ENCODE measurements at places on chromosomes 2 and 18. TPM values are rescaled to one million over a fixed set of nuclear protein-coding genes. Genes with fewer than 3 reads are reported as not detected.

GRCh38 chr18:59697236-59697932 lies at the start of gene CCBE1:
Gene CCBE1, minus strand, starts transcription at chr18:59697423.
- peak; percentile 92 for DNase-seq

DNA sequence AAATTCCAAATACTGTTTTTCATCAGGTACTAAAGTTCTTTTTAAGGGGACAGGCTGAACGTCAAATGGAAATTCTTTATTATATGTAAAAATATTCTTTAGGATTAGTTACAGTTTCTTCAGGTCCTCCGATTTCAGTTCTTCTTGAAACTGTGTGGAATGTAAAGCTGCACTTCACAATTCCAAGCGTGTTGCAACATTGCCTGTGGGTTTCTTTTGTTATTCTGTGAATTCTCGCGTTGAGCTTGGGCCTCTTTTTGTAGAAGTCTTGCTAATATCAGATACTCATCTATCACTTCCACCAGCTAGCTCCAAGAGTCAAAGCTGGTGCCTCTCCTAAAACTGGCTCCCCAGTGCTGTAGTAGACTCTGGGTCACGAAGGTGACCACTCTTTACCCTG lies 642.6 kb downstream of the METTL4 start:
- no peak for DNase-seq

SNTG2 gene
- 5.6 TPM for total RNA-seq

CABYR gene
- 3.1 TPM for total RNA-seq

NPC1 gene
- 59.3 TPM for total RNA-seq

DNA sequence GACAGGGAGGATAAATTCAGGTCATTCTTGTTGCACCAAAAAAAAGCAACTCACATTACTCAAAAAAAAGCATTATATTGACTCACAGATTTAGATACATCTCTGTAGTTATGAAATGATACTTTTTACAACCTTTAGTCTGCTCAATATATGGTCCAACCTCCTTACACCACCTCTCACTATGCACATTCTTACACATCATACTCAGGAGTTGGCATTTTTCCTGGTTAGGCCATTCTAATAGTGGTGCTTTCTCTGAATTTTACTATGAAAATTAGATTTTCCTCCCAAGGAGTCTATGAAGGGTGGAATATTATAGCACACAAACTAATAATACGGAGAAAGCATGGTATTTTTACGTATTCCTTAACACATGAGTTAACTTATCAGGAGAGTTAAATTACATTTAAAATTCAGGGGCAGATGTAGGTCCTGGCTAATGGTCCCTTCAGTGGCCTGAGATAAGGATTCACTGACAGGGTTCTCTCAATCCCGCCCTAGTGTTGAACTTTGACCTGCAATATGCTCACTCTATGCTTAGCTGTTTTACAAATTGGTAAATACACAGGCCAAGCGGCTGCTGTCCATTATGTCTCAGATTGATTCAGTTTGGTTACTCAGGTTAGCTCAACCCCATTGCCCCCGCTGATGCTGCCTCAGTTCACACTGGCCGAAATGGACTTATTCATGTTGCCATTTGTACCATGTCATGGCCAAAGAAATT lies 153.6 kb downstream of the NCKAP5 start:
- DNase-seq: no peak

TTN gene
- total RNA-seq: 12.0 TPM

DNA sequence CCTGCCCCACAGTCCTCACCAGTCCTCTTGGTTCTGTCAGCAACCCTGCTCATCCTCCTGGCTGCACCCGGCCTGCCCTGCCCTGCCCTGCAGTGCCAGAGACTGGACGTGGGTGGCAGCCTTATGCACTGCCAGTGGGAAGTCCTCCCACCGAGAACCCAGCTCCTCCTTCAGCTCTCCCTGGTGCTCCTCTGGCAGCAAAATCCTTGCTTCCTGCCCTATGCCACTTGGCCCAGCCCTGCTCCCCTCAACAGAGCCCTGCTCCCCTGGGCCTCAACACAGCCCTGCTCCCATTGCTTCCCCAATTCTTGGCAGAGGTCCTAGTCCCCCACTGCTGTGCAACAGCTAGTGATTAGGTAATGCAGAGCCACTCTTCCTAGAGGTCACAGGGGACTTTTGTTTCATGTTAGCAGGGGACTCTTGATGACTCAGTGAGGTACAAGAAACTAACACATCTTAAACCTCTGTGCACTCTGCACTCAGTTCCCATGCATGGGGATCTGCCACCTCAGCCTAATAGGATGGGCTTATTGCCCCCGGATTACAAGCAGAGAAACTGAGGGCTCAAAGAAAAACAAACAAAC lies 58.0 kb upstream of the EDAR start:
- DNase-seq: no peak

DNA sequence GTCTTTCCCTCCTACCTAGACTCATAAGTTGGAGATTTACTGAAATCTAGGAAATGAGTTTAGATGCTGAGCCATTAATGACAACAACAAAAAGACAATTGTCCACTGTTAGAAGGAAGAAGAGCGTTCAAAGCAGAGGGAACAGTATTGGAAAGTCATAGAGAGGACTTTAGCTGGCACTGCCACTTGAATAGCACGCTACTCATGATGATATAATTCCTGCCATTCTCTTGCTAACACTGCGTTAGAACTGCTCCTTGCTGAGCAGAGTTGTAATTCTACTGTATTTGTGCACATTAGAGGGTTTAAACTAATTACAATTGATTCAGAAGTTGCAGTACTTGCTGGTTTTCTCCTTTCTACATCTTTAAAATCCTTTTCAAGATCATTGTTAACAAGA lies 9.0 kb upstream of the AFTPH start:
- no peak for DNase-seq

- DNase-seq: no peak
These were observed 690.2 kb upstream of the POU3F3 start for GRCh38 chr2:104163611-104164130.

DNA sequence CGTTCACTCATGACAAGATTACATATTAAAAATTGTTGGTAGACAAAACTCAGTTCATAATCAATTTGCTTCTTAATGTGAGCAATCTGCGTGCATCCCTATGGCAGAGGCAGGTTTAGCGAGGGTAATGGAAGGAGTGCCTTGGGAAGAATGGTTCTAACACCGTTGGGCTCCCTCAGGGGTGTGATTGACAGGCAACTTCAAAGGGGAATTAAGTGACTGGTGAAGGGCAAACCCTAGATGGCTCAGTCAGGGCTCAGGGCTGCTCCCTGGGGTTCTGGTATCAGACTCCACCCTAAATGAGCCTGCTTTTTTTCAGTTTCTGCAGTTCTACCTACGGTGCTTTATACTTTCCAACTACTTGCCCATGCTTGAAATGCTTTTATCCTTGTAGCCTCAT lies 419.5 kb upstream of the CELF4 start:
- DNase-seq: no peak

DNA sequence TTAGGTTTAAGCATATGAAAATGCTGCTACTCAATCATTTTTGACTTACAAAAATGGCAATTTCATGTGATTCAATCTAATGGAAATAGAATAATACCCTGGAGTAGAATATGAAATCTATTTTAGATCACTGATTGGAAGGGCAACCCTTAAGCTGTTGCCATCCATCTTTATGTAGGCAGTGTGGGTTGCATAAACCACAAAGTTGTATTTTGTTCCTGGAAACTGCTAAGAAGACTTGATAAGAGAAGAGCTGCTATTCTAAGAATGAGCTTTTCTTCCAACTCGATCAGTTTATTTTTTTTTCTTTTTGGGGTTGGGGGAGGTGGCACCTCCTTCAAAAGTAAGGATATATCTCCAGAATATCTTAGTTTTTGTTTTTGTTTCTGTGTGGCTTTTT lies 60.2 kb downstream of the CAVIN2 start:
- no peak for DNase-seq

AMER3 gene
- not detected for total RNA-seq

DNA sequence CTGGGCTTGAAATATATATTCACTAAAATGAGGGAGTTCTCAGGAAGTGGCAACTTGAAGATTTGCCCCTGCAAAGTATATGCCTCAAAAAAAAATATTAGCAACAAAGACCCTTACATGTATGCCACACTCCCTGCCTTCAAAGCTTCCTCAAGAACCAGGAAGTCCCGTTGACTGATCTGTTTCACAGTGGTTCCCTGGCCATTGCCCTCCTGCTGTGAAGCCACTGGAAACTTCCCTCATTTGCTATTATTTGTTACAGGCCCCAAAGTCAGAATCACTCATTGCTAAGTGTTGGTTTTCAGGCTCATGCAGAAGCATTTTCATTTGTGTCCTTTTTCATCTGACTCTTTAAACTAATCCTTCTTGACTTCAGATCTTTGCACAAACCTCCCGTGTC lies 421.5 kb downstream of the ZNF521 start:
- DNase-seq: no peak

DNA sequence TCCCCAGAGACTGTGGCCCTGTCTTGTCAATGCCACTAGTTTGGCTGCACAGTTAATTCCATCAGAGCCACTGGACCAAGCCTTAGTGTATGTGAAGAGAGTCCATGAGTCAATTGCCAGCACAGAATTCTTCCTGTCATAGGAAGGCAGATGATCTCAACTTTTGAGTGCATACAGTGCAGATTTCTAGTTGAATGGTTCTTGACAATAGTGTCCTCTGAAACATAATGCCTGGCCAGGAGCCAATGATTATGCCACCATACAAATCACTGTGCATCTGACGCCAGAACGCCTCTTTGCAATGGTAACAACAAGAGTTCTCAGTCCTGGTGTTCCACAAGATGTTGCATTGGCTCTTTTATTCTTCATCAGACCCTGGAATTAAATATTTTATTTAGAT lies 7.1 kb downstream of the NEUROD1 start:
- DNase-seq: no peak

GRCh38 chr2:221465776-221466175 lies 106.3 kb downstream of the EPHA4 start:
- no peak for DNase-seq

DNA sequence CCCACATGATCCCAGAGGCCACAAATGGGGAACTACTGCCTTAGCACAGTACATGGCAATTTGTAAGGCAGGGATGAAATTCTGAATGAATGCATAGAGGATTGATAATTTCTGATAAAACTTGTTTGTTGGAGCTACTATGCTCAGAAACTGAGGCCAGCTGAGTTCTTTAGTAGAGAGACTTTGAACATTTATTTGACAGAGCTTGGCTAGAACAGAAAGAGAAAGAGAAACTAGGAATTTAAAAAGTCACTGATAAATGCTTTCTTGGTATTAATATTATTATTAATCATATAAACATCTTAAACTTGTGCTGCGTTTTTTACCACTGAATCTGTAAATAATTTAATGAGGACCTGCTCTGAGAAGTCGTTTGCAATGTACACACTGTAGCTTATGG lies 923.7 kb upstream of the CNTNAP5 start:
- no peak for DNase-seq

DNA sequence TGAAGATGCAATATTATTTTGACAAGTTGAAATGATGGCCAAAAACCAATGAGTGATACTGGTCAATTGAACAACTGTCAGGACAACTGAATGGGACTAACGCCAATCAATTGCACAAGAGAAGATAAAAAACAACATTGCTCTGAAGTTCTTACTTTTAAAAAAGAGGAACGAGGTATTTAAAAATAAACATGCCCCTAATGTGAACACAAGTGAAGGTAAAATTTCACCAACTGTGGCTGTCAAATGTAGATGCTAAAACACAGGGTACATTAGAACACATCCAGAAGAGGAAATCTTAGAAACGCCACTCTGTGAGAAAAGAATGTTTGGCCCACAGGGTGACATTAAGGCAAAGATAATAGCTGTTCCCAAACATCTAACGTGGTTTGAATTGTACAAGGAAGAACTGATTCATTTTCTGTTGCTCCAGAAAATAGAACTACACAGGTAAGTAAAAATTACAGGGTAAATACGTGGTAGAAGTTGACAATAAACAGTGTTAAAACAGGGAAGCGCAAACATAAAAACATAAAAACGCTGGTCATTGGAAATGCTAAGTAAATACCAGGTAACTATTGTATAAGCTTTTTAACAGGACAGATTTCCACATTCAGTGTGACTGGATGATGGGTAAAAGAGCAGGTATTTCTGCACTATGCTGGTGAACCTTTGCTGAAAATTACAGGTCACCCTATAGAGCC lies 20.3 kb downstream of the LONRF2 start:
- DNase-seq: no peak

DNA sequence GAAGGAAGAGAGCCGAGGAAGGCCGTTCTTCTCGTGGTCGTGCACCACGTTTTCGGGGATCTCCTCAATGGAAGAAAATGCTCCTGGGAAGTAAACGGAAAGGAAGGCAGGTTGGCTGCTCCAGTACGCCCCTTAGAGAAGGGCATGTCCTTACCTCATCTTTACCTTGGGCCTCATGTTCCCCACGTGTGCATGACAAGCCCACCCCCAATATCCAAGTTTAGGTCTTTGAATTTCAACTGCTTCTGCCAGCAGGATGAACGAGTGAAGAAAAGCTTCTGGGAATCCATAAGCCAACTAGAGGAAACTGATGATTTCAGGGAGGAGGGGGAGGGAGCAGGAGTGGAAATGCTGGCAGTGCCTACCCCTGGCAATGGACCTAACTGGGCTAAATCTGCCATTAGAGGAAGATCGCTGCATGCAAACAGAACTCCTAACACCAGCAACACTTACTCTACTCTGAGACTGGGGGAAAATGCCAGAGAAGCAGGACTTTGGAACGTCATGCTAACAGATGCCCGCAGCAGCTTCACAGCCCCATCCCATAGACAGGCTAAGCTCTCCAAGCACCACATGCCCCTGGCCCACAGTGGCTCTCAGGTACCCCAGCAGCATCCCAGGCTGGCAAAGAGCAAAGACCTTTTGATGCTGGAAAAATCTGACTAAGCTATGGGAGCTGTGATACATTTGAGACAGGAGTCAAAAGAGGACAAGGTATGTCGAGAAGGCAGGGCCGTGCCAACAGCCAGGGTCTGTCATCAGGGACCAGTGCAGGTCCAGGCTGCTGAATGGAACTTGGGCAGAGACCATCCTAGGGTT lies 21.7 kb downstream of the CHST10 start:
- no peak for DNase-seq

DNA sequence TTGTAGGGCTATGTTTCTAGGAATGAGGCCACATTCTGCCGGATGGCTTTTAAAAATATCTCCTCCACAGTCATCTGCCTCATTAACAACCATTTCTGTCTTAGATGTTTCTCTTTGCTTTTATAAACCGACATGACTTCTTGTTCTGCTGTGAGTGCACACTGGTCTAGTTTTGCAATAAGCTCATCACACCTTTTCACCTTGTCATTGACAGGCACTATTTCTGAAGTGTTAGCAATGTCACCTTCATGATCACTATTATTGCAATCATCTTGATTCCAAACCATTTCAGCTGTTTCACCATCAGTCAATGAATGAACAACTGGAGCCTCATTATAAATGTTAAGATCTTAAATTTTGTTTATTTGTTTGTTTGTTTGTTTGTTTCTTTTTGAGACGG lies 523.7 kb upstream of the DSEL start:
- no peak for DNase-seq

DNA sequence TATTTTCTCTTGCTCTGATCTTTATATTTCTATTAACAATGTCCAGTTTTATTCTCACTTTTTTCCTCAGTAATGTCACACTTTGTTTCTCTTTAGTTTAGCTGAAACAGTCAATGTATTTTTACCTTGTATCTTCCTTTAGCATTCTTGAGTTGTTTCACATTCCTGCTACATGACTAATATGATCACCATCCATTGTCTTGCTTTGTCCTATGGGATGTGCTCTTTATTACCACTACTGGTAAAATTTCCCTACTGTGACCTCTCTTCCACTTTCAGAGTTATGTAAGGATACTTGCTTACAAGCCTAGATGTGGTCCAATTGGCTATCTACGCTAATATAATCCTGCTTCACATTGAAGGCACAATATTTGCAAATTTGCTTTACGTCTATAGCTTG lies 457.9 kb downstream of the PIK3C3 start:
- no peak for DNase-seq

- no peak for DNase-seq
These were observed 93.5 kb upstream of the NEDD4L start for GRCh38 chr18:57950542-57950941.

CCL20 gene
- 2.1 TPM for total RNA-seq
